ENCODE measurements at places on chromosomes 3 and 15.

- DNase-seq = no peak
Measured at GRCh38 chr15:59384507-59384906, 11.8 kb upstream of the MYO1E start.

GRCh38 chr3:157414861-157415260, 21.8 kb upstream of the PTX3 start:
- DNase-seq = peak; percentile 69

GRCh38 chr3:172648747-172649146, 62.1 kb downstream of the NCEH1 start:
- DNase-seq = no peak

- peak; percentile 26 for DNase-seq
Measured at GRCh38 chr3:115092220-115092791, 54.8 kb downstream of the ZBTB20 start.

DNA sequence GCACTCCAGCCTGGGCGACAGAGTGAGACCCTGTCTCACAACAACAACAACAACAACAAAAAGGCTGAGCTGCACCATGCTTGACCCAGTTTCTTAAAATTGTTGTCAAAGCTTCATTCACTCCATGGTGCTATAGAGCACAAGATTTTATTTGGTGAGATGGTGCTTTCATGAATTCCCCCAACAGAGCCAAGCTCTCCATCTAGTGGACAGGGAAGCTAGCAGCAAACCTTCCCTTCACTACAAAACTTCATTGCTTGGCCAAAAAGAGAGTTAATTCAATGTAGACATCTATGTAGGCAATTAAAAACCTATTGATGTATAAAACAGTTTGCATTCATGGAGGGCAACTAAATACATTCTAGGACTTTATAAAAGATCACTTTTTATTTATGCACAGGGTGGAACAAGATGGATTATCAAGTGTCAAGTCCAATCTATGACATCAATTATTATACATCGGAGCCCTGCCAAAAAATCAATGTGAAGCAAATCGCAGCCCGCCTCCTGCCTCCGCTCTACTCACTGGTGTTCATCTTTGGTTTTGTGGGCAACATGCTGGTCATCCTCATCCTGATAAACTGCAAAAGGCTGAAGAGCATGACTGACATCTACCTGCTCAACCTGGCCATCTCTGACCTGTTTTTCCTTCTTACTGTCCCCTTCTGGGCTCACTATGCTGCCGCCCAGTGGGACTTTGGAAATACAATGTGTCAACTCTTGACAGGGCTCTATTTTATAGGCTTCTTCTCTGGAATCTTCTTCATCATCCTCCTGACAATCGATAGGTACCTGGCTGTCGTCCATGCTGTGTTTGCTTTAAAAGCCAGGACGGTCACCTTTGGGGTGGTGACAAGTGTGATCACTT, 2.0 kb downstream of the CCR5 start:
- no peak for DNase-seq

- no peak for DNase-seq
Measured at GRCh38 chr3:123104550-123104949, 37.7 kb downstream of the PDIA5 start.

DNA sequence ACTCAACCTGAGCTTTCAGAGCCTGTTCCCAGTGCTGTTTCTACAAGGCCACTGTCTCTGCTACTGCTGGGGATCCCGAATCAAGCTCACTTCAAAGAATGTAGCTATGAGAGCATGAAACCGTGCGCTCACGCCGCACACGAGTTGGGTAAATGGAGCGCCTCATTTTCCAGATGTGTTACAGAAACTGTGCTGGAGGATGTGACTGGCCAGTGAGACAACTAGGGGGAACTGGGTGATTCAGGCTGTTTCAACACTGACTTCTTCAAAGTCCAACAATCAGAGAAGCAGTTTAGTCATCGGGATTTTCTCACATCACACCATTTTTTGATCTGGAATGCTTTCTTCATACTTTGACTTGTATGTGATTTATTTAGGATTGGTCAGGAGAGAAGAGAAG, 3.5 kb downstream of the ZNF710 start:
- DNase-seq = no peak

GRCh38 chr3:102471001-102471400, 36.2 kb downstream of the ZPLD1 start:
- no peak for DNase-seq

- DNase-seq = no peak
Measured at GRCh38 chr3:191963182-191963581, 502.2 kb downstream of the PYDC2 start.

GRCh38 chr3:11832981-11833905, 13.4 kb downstream of the TAMM41 start:
- DNase-seq = no peak
